ENCODE measurements at places on chromosomes 7 and 10.

DNA sequence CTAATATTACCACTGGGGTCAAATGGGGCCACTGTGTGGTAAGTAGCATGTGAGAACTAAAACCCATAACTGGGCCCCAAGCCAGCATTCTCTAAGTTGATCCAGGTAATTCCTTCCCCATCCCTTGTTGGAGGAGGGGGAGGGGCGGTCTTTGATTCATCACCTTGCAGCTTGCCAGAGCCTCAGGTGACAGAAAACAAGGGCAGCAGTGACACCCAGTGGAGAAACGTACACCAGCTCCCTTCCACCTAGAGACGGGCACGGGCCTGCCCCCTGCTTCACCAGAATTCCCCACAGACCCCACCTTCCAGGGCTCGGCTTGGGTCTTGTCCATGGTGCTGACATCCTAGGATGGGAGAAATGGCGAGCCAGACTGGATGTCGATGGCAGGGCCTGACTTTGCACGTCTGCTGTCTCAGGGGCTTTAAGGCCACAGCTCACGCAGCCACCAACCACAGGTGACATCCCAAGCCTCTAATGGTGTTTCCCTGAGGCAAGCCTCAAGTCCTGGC lies 102.0 kb downstream of the STRA8 start:
- no peak for DNase-seq

GRCh38 chr7:92739091-92739490 lies 97.3 kb downstream of the CDK6 start:
- DNase-seq: no peak

GRCh38 chr10:112161757-112162518 lies 21.6 kb downstream of the GPAM start:
- DNase-seq: no peak

- DNase-seq: no peak
Observed at GRCh38 chr10:95214369-95214768, 20.3 kb downstream of the ACSM6 start.

- no peak for DNase-seq
Observed at GRCh38 chr7:43653891-43654504, 71.1 kb downstream of the STK17A start.

DNA sequence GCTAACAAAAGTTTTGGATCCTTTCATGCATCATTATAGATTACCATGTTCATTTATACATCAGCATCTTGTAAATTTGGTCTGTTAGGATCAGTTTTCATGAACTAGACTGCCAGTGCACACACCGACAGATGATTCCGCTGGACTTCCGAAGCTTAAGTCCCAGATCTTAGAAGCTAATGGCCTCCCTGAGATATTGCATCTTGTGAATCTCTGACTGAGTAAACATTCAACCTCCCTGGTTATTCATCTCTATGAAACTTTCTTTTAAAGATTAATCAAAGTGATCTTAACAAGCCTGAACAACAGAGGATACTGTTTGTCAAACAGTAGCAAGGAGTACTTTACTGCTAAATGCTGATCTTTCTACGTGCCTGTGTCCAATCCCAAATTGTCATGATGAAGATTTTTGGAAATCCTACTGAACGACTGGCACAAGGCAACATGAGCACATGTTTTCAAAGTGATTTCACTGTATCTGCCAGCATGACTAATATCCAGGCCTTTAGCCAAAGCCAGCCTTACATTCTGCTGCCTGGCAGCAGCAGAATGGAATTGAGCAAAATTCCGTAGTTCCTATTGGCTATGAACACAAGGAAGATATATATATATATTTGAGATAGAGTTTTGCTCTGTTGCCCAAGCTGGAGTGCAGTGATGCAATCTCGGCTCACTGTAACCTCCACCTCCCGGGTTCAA lies 91.3 kb upstream of the ANK3 start:
- DNase-seq: no peak
